ENCODE measurements at places on chromosomes 7 and 10.

DNA sequence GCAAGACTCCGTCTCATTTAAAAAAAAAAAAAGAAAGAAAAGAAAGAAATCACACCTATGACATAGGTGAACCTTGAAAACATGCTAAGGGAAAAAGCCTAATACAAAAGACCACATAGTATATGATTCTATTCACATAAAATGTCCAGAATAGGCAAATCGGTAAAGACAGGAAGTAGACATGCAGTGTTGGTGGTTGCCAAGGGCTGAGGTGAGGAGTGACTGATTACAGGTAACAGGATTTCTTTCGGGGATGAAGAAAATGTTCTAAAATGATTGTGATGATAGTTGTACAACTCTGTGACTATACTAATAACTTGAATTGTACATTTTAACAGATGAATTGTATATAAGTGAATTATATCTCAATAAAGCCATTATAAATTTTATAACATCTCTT lies 3.3 kb downstream of the XPNPEP1 start:
- DNase-seq: no peak

DNA sequence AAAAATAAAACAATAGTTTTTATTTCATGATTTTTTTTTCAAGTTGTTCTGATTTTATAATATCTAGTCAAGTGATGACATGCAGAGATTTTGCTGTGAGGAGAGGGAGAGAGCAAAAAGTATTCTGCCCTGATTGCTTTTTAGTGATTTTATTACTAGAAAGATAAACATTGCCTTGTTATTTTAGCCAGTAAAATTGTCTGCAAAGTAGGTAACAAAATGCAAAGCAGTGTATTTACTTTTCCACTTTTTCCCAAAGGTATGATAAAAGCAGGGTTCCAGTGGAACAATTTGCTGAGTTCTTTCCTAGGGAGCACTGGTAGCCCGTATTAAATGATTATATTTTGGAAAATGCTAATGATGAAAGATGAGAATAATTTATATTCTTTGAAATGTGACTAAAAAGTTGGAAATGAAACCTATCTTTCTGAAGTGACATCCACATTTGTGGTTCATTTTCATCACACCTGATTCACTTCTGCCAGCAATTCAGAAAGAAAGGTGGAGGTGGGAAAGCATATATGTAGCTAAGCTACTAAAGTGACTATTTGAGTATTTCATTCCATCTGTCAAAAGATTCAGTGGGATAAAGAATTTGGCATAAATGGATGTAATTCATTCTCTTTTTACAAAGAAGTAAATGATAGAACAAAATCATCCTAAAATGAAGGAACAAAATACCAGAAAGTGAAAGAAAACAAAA lies 300.3 kb downstream of the ADK start:
- no peak for DNase-seq

DNA sequence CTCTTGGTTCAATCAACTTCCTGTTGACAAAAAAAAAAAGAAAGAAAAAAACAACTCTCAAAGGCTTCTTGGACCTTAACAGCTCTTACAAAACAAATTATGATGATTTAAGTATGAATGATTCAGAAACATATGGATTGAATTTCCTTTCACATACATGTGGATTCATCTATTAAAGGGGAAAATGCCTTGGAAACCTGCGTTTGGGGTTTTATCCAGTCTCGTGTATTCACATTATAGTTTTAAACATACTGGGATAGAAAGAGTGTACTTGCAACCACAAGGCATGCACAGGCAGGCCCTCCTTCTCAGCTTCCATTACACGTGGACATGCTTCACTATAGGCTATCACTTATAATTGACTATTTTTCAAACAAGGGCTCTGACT lies 286.7 kb downstream of the INHBA start:
- no peak for DNase-seq

GRCh38 chr10:13743101-13743693 lies 156.4 kb downstream of the PRPF18 start:
- no peak for DNase-seq

- no peak for DNase-seq
Measured at GRCh38 chr7:2100278-2101208, 132.2 kb downstream of the MAD1L1 start.

- DNase-seq: no peak
Measured at GRCh38 chr7:156129522-156129921, 317.3 kb upstream of the SHH start.

DNA sequence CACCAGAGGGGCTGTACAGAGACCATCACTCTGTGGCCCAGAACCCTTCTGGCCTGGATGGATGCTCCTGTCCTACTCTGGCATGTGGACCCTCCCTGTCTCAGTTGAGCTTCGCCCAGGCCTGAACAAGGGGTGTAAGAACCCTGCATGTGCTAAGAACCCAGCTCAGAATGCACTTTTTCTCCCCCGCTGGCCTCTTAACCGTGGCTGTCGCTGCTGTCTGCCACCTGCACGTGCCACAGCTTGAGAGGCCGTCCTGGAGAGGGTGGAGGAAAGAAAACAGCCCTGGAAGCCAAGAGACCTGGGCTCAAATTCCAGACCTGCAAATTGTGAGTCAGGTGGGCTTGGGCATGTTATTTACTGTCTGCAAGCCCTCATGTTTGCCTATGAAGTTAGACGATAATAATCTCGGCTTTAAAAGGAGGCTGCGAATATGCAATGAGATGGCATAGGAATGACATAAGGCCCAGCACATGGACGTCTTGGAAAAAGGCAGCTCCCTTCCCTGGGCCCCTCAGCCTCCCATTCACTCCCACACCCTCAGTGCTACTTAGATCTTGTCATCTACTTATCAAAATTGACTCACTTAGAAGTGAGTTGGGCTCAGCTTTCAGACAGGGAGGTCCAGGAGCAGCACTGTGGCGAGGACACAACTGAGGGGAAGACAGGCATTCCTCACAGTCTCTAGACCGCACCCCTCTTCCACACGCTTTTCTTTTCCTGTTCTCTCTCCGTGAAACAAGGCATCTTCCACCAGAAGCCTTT lies 31.4 kb downstream of the FIGNL1 start:
- no peak for DNase-seq

GRCh38 chr10:94361171-94361794 lies 1.5 kb downstream of the NOC3L start:
- no peak for DNase-seq

DNA sequence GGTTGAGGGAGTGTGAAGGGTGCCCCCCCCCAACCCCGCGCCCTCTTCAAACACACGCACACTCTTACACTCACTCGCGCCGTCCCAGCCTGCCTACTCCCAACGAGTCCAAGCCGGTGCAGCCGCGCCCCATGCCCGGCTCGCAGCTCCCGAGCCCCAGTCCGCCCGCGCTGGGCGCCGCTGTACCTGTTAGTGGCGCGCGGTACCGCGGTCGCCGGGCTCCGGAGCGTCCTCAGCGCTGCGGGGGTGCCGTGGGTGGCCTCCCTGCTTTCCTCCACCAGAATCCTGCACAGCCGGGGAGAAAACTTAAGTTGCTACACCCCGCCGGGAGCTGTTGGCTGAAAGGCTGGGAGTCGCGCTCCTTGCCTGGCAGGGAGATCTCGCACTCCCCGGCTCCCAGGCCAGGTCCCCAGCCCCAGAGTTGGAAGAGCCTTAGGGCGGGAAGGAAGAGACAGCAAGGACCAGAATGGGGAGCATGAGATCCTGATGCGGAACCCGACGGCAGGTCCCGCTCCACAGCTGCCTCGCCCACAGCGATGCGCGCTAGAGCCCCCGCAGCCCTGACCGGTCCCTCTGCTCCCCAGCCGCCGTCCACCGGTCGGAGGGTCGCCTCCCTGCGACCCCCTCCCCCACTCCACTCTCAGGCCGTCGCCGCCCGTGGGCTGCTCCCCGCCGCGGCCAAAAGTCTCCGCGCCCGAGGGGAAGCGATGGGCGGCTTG lies 863 bp downstream of the ST8SIA6 start:
- DNase-seq: no peak

- DNase-seq: no peak
Measured at GRCh38 chr7:92781117-92781720, 55.2 kb downstream of the CDK6 start.

DNA sequence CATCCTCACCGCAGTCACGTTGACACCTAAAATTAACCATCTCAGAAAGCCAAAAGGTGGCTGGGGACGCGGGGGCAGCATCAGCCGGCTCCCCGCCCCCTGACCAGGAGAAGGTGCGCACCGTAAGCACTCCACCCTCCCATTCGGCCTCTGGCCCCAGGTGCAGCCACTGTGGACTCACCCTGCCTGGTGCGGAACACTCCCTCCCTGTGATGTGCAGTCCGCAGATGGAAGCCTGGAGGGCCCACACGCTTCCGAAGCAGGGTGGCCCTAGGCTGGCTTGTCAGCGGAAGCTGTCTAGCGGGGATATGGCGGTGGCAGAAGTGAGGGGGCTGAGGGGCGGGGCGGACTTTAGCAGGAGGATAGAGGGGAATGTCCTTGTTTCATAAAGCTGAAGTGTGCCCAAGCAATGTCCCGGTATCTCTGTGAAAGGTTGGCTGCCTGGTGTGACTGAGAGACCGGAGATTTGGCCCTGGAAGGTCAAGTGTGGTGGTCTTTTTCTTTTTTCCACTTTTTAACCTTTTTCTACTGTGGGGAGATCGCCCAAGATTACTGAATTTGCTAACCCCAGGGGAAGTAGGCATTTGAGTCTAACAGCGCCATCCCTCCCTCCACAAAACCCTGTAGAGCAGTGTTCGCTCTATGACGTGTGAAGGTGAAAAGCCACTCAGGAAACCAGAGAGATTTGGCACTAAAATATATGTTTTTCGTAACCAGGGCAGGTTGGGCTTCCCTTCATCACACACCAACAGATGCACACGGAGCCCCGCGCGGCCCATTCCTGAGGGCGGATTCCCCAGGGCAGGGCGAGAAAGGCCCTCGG lies 74.7 kb downstream of the CXCL12 start:
- DNase-seq: no peak

DNA sequence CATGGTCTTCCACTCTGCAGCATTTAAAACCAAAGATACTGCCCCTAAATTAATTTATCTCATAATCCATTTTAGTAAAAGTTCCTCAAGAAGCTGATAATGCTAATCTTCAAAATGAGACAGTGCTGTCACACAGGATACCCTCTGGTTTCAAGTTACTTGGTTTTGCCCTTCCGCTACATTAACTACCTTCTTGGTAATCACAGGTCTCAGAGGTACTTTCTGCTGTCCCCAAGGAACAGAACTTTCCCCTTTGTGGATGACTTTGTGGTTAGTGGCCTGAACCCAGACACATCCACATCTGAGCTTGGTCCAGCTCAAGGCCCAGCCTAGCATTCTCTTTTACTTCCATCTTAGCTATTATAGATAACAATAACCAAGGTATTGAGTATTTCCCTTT lies 88.8 kb upstream of the TMEM26 start:
- DNase-seq: no peak

DNA sequence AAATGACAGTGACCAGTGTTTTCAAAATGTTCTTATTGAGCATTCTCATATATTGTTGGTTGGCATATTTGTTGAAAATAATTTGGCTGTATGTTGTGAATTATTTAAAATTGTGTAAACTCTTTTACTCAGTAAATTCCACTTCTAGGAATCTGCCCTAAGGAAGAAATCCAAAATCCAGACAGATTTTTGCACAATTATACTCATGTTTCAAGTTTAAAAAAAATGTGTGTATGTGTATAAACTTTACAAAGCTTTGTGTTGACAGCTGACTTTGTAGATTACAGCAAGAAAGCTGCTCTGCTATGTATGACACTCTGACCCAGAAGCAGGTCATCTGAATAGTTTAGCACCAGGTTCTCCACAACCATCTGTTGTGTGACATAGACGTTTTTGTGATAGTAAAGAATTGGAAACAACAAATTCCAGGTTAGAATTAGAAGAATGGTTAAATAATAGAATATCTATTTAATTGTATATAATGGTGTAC lies 21.6 kb downstream of the KIFBP start:
- DNase-seq: no peak

GRCh38 chr10:60834401-60834800 lies 56.1 kb downstream of the CDK1 start:
- DNase-seq: no peak

DNA sequence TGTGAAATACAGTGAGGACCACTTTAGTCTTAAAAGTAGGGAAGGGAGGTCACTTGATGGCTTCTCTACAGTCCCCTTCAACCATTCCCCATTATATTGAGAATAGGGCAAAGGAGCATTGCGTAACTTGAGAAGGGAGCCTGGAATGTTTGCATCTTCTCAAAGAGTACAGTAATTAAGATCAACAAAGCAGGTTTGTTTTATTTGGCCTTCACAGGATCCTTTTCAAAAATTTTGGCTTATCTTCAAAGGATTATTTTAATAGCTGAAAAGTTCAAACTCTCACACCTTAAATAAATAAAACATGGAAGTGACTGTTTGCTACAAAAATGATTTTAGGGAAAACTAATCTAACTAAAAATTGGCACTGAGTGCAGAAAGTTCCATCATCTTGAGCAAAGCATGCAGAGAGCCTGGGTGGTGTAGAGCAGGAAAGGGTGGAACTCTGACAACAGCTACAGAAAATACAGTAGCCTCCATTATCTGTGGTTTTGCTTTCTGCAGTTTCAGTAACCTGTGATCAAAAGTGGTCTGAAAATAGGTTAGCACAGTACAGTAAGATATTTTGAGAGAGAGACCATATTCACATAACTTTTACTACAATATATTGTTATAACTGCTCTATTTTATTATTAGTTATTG lies 214.0 kb downstream of the MDFIC start:
- DNase-seq: no peak

GRCh38 chr10:59016043-59016442 lies 160.4 kb upstream of the PHYHIPL start:
- no peak for DNase-seq

DNA sequence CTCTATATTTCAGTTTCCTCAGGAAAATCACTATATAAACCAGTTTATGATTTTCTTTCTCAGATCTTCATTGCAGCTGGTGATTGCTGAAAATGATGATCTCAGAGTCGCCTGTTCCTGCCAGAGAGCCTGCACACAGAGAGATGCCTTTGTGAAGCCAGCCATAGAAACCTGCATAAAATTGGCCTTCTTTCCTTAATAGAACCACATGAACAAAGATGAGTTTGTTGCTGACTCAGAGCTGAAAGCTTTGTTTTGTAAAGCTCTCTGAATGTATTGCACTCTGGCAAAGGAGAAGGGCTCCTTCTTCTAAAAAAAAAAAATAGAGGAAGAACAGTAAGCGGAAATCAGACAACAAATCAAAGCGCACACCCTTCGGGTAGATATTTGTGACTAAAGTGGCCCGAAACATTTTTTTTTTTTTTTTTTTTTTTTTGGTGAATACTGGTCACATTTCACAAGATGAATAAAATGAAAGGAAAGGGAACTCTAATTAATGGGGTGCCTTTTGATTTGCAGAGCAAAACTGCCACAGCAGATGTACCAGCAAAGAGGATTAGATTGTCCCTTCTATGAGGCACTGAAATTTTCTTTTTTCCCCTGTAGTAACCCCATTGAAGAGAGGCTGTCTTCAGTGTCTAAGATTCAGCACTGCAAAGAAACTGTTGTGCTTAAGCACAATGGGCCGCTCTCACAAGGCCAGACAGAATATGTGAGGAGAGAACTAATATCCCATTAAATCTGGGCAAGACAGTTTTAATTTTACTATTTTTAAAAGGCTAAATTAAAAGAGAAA lies 75.1 kb upstream of the PTPRZ1 start:
- DNase-seq: no peak

GRCh38 chr10:67043041-67043440 lies 117.2 kb downstream of the LRRTM3 start:
- no peak for DNase-seq

GRCh38 chr10:110843031-110843430 lies 28.7 kb upstream of the PDCD4 start:
- no peak for DNase-seq
